CD8-positive, alpha-beta T cell (primary cell): ENCODE measurements at places on chromosomes 3 and 15.

- no peak for DNase-seq
Measured at GRCh38 chr3:109176726-109177125, 40.2 kb downstream of the C3orf85 start.

GRCh38 chr15:90716317-90716975 is 700 bp upstream of the BLM start:
- DNase-seq = peak; percentile 15

DNA sequence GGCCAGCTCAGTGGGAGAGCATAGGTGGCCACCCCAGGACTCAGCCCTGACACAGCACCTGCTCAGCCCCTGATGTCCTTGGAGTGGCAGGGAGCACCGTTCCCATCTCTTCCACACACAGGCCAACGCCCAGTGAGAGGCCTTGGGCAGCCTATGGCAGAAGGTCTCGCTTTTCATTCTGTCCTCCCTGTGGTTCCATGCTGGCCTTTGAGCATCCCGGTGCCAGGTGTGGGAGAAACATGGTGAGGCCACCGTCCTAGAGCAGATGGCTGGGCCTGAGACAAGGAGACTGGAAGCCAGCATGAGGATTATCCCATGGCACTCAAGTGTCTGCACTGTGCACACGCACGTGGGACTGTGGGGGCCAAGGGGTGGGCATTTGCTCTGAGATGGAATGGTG is 25.1 kb downstream of the ADCY5 start:
- DNase-seq = no peak

GRCh38 chr3:157239082-157239704 is 79.2 kb upstream of the CCNL1 start:
- peak; percentile 58 for DNase-seq

DNA sequence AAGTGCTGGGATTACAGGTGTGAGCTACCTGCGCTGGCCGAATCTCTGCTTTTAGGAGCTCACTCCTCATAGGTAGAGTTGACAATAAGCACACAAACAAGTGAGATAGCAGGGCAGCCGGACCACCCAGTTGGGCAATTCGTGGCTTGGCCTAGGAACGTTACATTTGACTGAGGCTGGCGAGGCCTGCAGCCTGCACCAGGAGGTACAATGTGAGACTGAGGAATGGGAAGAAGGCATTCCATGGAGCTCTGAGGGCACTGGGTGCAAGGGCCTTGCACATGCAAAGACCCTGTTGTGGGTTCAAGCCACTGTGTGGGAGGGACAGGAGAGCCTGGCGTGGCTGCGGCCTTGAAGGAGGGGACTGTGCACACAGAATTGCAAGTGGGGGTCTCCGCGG is 152.5 kb downstream of the LRRK1 start:
- no peak for DNase-seq

- DNase-seq = no peak
Measured at GRCh38 chr3:184663756-184664155, 48.1 kb downstream of the MAGEF1 start.

- DNase-seq = no peak
Measured at GRCh38 chr3:143276592-143276991, 157.0 kb downstream of the CHST2 start.

DNA sequence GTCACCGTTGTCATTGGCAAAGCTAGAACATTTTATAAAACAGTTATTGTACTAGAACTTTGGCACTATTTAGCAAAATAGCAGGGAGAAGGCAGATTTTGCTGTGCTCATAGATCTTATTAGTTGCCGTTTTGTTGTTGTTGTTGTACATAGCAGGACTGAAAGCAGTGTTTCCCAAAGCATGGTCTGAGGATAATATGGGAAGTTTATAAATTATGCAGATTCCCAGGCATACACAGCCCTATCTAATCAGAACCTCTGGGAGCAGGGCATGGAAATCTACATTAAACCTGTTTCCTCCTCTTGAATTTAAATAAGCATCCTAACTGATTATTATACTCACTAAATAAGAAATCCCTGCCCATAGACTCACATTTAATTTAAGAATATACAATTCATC is 87.9 kb downstream of the RAP2B start:
- DNase-seq = no peak

DNA sequence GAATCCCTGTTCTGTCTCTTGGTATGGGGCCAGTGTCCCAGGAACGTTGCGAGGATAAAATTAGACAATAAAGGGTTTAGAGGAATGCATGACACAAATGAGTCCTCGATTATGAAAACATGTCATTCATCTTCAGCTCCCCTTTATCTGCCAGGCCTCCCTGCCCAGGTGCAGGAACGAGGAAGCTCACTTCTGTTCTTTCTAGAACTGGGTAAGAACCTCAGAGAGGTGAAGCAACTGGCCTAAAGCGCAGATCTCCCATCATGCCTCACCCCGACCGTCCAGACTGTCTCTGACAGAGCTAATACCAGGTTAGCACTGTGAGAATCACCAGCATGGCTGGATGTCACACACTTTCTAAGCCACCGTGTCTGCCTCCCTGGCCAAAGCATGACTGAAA is 1.5 kb upstream of the ITIH1 start:
- no peak for DNase-seq

DNA sequence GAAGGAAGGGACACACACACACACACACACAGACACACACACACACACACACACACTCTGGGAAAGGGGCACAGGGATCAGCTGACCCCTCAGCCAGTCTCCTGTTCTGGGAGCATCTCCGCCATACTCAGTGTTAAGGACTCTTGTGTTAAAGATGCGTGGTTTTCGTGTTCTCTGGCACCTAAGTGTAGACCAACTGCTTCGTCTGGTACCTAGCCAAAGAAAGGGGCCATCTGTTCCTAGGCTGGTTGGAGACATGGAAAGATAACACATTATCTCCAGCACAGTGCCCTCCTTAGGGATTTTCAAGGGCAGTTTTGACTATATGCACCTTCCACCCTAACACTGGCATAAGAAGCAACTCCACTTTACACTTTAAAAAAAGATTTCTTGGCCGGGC is 65.1 kb downstream of the EPHB1 start:
- DNase-seq = no peak

DNA sequence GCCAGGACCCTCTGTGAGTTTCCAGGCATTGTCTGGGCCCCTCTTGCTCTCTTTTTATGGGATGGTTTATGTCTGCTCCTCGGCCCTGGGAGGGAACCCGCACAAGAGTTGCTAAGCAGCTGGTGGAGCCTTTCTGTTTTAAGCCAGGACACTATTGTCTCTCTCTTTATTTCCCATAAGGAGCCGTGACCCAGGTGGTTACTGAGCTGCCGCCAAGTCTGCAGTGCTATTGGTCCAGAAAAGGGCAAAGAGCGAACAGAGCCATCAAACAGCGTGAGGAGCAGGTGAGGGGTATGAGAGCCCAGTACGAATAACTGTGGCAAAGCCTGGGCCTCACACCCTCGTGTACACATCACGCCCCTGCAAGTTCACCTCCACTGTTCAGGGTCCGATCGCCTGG is 280.2 kb downstream of the SHQ1 start:
- DNase-seq = no peak

DNA sequence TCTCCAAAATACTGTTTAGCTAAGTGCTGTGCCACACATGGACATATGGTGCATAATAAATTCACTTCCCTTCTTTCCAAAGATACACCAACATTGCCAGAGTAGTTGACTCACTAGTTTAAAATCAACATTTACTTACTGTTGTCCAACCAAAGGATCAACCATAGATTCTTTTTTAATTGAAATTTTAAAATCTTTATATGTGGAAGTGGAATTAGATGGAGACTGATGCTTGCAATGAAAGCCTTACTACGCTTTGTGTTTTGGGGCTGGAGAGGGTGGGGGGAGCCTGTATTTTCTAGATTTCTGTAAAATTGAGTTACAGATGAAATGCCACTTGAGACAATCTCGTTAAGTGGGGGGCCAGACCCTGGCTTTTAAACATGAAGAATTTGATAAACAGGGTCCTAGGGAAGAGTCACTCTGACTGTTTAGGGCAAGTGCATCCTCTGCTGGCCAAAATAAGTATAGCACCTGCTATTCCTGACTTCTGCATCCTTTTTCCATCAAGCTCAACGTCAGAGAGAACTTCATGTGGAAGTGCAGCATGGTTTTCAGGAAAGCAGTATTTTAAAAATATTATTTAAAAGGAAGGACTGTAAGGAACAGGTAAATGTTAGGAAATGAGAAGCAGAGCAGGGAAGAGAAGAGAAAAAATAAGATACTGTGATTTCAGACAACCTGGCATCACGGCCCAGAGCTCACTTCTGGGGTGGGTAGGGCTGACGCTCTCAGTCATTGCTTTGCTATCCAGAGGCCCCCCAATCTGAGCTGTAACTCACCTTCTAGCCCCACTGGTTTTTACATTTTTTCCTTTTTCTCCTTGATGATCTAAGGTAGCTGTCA is 76.7 kb downstream of the BOC start:
- DNase-seq = peak; percentile 64

GRCh38 chr3:186746008-186746407 is 28.8 kb downstream of the KNG1 start:
- DNase-seq = no peak

GRCh38 chr15:70443486-70444273 is 319.7 kb downstream of the UACA start:
- no peak for DNase-seq
